CD8-positive, alpha-beta T cell (primary cell): ENCODE measurements at places on chromosomes 3 and 15.

DNA sequence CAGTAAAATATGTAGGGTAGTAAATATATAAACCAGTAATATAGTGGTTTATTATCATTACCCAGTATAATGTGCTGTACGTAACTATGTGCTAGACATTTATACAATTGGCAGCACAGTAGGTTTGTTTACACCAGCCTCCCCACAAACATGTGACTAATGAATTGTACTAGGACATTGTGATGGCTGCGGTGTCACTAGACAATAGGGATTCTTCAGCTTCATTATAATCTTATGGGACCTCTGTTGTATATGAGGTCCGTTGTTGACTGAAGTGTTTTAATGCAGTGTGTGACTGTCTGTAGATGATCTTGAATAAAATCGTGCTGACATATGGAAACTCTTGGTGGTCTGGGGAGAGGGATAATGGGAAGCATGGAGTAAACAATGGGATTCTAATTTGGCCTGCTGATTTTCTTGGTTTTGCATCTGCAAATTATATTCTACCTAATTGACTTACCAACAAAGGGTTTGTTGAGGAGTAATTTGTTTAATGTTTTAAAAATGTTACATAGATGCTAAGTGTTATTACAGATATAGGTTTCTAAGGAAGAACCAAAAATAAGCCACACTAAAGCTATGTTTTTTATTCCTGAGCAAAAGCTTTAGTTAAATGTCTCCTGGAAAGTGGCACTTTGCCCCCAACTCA lies 496.5 kb upstream of the TBL1XR1 start:
- no peak for DNase-seq

GRCh38 chr3:143571548-143571947 lies 276.7 kb downstream of the SLC9A9 start:
- no peak for DNase-seq

DNA sequence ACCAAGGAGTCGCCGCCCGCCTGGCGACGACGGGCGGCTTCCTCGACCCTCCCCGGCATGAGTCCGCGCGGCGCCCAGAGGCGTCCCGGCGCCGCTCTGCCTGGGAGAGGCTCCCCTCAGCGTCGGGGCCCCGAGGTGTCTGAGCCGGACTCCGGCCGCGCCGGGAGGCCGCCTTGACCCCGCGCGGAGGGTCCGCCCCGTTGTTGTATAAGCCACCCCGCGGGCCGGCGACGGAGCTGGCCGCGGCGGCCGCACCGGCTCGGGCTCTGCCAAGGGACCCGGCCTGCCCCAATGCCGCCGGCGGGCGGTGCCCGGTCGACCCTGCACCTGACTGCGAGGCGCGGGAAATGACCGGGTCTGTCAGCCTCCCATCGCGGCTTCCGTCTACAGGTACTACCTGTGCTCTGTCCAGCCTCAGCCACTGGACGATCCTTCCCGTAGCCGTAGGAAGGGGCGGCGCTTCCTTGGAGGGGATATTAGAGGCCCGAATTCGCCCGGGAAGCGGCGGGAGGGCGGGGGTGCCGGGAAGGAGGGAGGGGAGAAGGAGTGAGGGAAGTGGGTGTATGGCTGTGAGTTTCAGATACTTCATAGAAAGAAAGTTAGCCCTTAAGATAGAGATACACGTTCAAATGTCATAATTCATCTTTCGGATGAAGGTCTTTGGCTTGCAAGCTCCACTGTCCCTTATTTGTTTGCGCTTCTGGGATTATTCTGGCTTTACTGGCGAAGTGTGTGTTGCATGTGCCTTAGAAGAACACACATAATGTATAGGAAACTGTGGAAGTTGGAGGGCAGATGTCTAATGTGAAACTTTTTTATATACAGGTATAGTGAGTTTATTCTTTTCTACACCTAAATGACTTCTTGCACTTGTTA lies 620 bp downstream of the ABHD5 start:
- DNase-seq, result peak; percentile 13

DNA sequence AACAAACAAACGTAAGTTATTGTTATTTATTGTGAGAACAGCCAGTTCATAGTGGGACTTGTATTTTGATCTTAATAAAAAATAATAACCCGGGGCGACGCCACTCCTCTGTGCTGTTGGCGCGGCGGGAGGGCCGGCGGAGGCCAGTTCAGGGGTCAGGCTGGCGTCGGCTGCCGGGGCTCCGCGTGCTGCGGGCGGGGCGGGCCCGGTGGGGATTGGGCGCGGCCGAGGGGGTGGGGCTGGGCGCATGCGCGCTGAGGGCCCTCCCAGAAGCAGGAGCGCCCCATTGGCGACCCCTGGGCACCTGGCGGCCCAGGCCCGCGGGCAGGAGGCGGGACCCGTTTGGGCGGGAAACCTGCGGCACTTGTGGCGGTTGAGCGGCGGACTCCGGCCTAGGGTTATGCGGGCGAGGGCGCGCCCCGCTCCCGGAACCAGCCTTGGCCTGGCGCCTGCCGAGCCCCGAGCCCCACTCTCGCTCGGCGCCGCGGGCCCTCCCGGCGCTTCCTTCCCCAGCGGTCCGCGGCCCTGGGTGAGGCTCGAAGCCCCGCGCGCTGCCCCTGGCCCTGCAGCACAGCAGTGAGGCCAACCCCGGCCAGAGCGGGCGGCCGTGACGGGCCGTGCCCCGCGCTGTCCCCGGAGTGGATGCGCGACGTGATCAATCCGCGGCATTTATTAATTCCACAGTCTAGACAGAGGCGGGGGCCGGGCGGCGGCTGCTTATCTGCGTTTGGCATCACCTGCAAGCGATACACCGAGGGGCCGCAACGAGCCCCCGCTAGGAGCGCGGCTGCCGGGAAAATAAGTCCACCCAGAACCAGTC lies 6.0 kb downstream of the ISL2 start:
- no peak for DNase-seq

DNA sequence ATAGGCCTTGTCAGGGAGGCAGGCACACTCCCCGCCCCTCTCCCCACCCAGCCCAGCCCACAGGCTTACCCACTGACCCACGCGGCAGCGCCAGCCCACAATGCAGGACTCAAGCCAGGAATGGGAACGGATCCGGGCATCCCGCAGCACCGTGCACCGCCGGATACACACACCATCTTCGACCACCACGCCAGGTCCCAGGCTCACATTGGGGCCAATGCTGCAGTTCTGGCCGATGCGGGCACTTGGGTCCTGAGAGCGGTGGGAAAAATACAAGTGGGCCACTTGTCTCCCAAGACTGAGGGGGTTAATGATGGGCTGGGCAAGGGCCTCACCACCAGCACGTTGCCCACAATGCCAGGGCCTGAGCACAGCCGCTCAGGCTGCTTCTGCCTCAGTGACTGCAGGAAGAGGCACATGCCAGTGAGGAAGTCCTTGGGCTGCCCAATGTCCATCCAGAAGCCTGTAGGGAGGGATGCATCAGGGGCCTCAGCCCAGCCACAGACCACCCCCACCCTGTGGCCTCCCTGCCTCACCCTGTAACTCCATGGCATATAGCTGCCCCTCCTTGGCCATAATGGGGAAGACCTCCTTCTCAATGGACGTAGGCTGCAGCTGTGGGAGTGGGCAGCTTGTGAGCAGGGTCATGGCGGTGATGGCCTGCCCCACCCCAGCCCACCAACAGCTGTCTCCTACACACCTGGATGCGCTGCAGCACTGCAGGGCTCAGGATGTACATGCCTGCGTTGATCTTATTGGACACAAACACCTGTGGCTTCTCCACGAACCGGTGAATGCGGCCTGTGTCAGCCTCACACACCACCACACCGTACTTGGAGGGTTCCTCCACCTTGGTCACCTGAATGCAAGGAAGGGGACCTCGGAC lies 1.6 kb downstream of the GMPPB start:
- DNase-seq, result no peak

- no peak for DNase-seq
Observed at GRCh38 chr3:139096670-139097069, 52.0 kb upstream of the PRR23C start.

- DNase-seq, result peak; percentile 5
Observed at GRCh38 chr3:129106320-129106719, 15.3 kb downstream of the RAB43 start.

GRCh38 chr3:94522488-94522887 lies 459.6 kb downstream of the NSUN3 start:
- DNase-seq, result no peak

GRCh38 chr3:139585820-139586219 lies 46.3 kb upstream of the RBP1 start:
- no peak for DNase-seq

DNA sequence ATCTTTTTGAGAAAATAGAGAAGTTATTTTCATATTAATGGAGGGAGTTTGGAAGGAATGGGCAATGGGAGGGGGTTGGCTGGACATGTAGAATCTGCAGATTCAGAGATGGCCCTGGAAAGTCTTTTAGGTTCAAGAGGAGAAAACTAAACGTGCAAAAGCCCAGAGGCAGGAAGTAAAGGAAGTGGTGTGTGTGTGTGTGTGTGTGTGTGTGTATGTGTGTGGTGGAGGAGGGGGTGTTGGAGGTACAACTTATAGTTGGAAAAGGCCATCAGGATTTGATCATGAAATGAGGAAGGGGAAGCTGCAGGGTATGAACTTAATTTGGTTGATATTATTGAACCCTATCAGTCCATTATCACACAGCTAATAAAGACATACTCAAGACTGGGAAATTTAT lies 5.6 kb upstream of the LPP start:
- DNase-seq, result peak; percentile 22

- DNase-seq, result no peak
Observed at GRCh38 chr3:28847736-28848135, 433.1 kb upstream of the RBMS3 start.

DNA sequence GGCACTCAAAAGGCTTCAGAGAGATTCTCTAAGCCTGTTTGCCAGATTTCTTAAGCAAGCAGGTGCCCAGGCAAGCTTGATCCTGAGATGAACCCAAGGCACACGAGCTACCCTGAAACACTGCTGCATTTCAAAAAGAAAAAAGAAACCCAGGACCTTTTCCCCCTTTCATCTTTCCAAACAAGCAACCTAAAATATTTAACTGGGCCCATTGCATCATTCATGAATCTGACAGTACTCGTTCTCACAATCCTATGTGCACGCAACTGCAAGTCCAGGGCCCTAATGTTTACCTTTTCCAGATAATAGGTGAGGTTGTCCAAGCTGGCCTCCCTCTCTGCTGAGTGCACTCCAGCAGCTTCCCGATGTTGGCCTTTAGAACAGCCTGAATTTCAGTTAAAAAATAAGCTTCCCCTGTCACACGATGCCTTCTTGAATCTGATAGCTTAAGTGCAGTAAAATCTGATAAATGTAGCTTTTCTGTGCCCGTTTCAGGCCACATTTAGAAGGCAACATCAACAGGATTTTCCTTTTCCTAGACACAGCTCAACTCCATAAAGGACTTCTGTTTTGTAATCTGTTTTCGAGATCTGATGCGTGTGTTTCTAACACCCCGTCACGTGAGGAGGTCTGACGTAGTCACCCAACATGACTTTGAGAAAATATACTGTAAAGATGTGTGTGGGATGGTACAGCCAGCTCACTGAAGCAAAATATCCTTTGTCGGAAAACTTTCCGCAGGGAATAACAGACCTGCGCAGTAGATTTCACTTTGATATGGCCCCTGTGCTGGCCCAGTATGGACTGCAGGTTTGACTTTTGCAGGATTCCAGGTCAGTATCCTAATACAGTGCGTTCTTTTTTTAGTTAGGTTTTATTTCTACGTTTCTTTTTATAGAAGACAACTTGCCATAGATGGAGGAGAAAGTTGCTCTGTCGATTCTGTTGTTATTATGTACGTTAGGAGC lies 55.1 kb upstream of the RASA2 start:
- DNase-seq, result no peak

DNA sequence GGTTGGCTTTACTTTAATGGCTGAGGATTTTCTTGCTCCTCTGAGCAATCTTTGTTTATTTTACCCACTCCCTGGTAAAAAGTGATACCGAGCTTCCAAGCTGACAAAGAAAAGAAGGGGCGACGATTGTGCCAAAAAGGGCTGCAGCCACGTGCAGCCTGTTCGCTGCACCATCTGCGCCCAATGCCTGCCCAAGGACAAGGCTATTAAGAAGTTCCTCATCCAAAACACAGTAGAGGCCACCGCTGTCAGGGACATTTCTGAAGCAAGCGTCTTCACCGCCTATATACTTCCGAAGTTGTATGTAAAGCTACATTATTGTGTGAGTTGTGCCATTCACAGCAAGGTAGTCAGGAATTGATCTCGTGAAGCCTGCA lies 4.4 kb downstream of the ARHGAP31 start:
- DNase-seq, result no peak

DNA sequence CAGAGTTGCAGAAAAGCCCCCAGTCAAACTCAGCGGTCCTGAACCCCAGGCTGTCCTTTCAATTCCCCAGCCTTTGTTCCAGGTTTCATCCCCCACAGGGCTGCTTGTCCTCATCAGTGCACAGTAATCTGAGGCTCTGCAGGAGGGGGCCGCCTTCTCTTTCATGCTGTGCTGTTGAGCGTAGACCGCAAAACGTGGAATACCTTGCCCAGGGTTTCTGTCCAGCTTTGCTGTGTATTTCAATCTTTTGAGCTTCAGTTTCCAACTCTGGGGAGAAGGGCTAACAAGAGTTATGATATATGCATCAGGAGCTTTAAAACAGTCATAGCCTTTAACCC lies 64.8 kb downstream of the FAM43A start:
- DNase-seq, result no peak

- no peak for DNase-seq
Observed at GRCh38 chr3:65186268-65186667, 498.5 kb upstream of the ADAMTS9 start.

DNA sequence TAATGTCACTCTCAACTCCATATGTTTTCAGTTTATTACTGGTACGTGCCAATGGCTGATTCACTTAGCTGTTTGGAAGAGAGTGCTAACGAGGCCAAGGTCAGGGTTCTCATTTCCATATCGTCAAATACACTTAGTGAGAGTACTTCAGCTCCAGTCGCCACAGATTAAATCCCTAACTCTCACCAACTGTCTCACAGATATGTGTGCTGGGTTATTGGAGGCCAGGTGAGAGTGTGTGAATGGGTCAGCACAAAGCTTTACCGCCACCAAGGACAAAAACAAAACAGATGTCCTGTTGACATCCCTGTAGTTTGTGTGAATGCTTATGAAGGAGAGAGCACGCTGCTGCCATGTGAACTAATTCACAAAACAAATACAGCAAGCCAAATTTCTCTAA lies 133.5 kb upstream of the TBL1XR1 start:
- DNase-seq, result no peak

GRCh38 chr3:62229908-62230307 lies 143.4 kb downstream of the FEZF2 start:
- no peak for DNase-seq

DNA sequence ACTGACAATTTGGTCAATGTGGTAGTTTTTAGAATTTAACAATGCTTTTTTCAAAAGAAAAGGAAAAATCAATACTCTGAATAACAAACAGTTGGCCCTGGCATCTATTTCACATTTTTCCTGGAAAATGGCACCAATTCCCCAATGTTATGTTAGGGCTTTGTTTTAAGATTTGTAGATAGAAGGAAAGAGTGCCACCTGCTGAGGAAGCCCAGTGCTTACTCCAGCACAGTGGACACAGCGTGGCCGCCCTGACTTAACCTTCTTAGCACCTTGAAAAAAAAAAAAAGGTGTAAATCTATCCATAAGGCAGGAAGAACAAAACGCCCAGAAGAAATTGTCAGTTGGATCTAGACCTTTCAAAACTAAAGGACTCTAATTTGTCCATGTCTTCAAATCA lies 110.7 kb upstream of the CNTN4 start:
- no peak for DNase-seq
